Spinal cord (tissue), 10 donors: ENCODE measurements at places on chromosomes 3 and 15. TPM values are rescaled to one million over a fixed set of nuclear protein-coding genes. Genes with fewer than 3 reads are reported as not detected.

DNA sequence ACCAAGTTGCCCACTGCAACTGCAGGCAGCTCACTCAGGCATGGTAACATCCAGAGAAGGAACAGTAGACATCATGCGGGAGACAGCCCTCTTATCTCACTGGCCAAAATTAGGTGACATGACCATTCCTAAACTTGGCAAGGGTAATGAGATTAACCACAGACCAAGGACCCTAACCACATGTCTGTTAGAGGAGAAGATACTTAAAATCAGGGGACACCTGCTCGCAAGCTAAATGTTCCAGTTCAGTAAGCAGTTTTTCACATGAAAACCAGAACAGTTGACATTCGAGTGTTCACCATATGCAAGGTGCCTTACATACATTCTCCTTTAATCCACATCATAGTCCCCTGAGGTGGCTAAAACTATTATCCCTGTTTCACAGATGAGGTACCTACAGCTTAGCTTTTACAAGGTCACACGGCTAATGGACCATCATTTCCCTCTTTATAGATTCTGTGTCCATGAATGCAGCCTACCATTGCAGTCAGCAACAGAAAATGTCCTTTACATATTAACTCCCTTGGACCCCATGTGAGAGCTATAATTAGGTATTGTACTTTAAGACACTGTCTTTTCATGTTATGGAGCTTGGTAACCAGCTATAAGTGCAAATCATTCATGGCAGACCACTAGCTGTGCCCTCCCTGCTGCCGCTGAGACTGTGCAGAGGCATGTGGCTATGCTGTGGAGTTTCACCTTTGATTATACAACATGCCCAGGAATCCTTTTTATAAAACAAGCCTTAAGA, 154.1 kb downstream of the LIPC start:
- H3K27me3 ChIP-seq = no peaks in the 10 kb centered on the region

HYAL1 gene
- total RNA-seq = 0.69 TPM

CLDN18 gene
- total RNA-seq = 0.20 TPM

DNA sequence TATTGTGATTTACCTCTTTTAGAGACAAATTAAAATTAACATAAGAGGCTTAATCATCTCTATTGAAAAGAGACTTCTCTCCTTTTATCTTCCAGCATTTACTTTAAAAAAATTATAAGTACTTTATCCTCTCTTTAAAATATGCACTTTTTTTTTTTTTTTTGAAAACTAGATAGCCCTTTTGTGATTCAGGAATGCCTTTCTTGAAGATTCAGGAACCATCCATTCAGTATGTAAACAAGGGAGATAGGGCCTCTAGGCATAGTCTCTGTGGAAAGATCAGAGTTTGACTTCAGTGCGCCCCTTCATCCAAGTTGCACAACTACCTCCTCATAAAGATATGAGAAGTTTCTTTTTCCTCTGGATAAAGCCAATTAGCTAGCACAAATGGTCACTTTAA, 1163.7 kb downstream of the SI start:
- no peak overlapping the region for H3K4me3 ChIP-seq
- no peaks in the 10 kb centered on the region for H3K4me1 ChIP-seq
- no peaks in the 10 kb centered on the region for H3K36me3 ChIP-seq
- no peaks in the 10 kb centered on the region for H3K27me3 ChIP-seq

GRCh38 chr15:98787936-98788757, 139.8 kb downstream of the IGF1R start:
- H3K4me1 ChIP-seq = peaks cover 7% of the 10 kb centered on the region
- no peak overlapping the region for H3K4me3 ChIP-seq
- no peak overlapping the region for H3K27ac ChIP-seq
- H3K27me3 ChIP-seq = no peaks in the 10 kb centered on the region
- no peak for DNase-seq

GRCh38 chr15:85543741-85544155, 163.3 kb downstream of the AKAP13 start:
- no peak overlapping the region for H3K4me3 ChIP-seq
- H3K27me3 ChIP-seq = no peaks in the 10 kb centered on the region
- DNase-seq = peak; percentile 90

CELF6 gene
- total RNA-seq = 6.8 TPM

CTNNB1 gene
- total RNA-seq = 647 TPM

PLSCR2 gene
- 0.22 TPM for total RNA-seq

ACVR2B gene
- total RNA-seq = 14.1 TPM

CLDN11 gene
- total RNA-seq = 328 TPM

GHSR gene
- total RNA-seq = 0.40 TPM

HGD gene
- total RNA-seq = 0.50 TPM

- peak overlapping the region; percentile 43 for H3K27ac ChIP-seq
- DNase-seq = no peak
- H3K36me3 ChIP-seq = no peaks in the 10 kb centered on the region
- H3K4me1 ChIP-seq = peaks cover 17% of the 10 kb centered on the region
- H3K27me3 ChIP-seq = no peaks in the 10 kb centered on the region
These were observed 41.6 kb upstream of the GALNT15 start for GRCh38 chr3:16132928-16133327.

DNA sequence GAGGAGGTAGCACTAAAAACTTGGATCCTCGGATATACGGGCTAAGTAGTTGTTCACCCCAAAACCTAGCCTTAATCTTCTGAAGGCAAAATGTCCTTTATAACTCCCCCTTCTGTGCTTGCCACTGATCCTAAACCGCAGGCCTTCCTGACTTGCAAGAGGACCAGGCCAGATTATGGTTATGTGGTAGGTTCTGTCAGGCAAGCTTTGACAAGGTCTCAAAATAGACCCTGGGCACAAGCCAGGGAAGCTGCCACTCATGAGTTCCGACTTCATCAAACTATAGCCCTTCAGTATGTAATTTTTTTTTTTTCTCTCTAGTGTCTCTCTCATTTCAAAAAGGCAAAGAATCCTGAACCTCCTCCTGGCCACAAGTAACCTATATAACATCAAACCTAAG, 3.2 kb downstream of the LRRFIP2 start:
- H3K27me3 ChIP-seq = no peaks in the 10 kb centered on the region
- H3K27ac ChIP-seq = no peak overlapping the region

DNA sequence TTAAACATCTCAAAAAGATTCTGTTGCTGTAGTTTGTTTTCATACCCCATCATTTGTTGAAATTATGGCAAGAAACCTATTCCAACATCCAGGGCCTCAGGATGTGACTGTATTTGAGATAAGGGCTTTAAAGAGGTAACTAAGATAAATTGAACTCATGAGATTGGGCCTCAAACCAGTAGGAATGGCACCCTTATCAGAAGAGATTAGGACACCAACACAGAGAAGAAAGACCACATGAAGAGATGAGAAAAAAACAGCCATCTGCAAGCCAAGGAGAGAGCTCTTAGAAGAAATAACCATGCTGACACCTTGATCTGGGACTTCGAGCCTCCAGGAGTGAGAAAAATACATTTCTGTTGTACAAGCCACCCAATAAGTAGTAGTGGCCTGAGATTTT, 157.7 kb downstream of the CGGBP1 start:
- no peaks in the 10 kb centered on the region for H3K4me1 ChIP-seq
- H3K27ac ChIP-seq = no peak overlapping the region
- DNase-seq = no peak
- H3K4me3 ChIP-seq = no peak overlapping the region
- no peaks in the 10 kb centered on the region for H3K27me3 ChIP-seq

GRCh38 chr3:177513815-177514610, 316.7 kb upstream of the TBL1XR1 start:
- no peaks in the 10 kb centered on the region for H3K36me3 ChIP-seq
- no peak overlapping the region for H3K4me3 ChIP-seq
- no peak for DNase-seq
- no peak overlapping the region for H3K27ac ChIP-seq
- H3K4me1 ChIP-seq = peaks cover 10% of the 10 kb centered on the region

- no peaks in the 10 kb centered on the region for H3K36me3 ChIP-seq
- no peak overlapping the region for H3K4me3 ChIP-seq
- no peak for DNase-seq
- H3K27me3 ChIP-seq = no peaks in the 10 kb centered on the region
These were observed 263.2 kb downstream of the XXYLT1 start for GRCh38 chr3:195007766-195008165.

GRCh38 chr3:151178208-151178845, 24.7 kb downstream of the GPR171 start:
- no peak overlapping the region for H3K27ac ChIP-seq

TGM4 gene
- 0.06 TPM for total RNA-seq

DNA sequence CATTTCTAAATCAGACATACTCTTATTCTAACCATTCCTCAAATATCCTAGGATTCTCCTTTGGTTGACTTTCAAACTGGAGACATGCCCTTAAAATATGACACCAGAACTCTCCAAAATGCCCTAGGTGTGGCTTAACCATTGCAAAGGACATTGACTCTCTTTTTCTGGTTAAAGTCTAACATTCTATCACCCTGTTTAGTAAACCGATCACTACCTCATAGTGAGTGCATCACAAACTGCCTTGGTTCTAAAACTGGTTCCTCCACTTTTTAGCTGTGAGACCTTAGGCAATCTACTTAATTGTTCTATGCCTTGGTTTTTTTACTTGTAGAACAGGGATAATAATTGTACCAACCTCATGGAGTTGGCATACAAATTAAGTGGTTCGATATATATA, 224.3 kb downstream of the CDIN1 start:
- no peak overlapping the region for H3K4me3 ChIP-seq
- no peaks in the 10 kb centered on the region for H3K36me3 ChIP-seq
- no peaks in the 10 kb centered on the region for H3K27me3 ChIP-seq

DNA sequence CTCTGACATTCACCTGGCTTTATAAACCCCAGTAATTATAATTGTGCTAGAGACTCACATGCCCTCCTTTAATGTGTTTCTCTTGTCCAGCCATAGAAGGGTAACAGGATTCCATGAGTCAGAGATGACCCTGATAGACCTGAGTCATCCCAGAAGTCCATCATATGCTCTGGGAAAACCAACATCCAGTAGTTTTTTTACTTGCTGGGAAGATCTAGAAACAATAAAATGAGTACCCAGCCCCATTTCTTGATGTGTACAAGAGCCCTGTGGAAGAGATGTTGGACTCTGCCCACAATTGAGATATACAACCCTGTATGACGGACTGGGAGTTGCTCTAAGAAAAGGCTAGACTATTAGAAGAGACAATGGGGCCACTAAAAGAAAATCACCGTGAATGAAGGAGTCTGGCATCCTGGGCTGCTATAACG, 22.4 kb upstream of the THUMPD3 start:
- H3K4me1 ChIP-seq = no peaks in the 10 kb centered on the region
- no peak overlapping the region for H3K27ac ChIP-seq
- no peak for DNase-seq
- H3K4me3 ChIP-seq = no peak overlapping the region

RPSA gene
- 641 TPM for total RNA-seq

LEKR1 gene
- total RNA-seq = 2.4 TPM

GRCh38 chr15:47484997-47485396, 232.3 kb upstream of the SEMA6D start:
- no peaks in the 10 kb centered on the region for H3K36me3 ChIP-seq
- no peak overlapping the region for H3K27ac ChIP-seq
- no peaks in the 10 kb centered on the region for H3K4me1 ChIP-seq
- DNase-seq = no peak
- no peak overlapping the region for H3K4me3 ChIP-seq
- no peaks in the 10 kb centered on the region for H3K27me3 ChIP-seq

DNA sequence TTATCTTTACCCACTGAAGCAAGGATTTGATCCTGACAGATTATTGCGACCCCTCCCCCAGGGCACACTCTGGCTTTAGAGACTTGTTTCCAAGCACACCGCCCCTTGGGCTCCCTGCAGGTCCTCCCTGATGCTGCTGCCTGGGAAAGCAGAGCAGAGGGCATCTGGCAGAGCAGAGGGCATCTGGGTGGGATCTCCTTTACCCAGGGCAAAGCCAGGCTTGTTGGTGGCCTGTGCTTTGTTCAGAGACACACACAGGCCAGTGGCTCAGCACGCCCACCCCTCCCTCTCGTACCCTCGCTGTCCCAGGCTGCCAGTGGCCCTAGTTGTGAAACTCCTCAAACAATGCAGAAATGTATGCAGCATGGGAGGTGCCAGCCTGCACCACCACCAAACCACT, 4.8 kb downstream of the KLF13 start:
- no peak for DNase-seq
- H3K4me3 ChIP-seq = no peak overlapping the region
- peaks cover 58% of the 10 kb centered on the region for H3K4me1 ChIP-seq
- no peak overlapping the region for H3K27ac ChIP-seq
- H3K36me3 ChIP-seq = peaks cover 3% of the 10 kb centered on the region
- no peaks in the 10 kb centered on the region for H3K27me3 ChIP-seq

DLL4 gene
- total RNA-seq = 5.8 TPM

DNA sequence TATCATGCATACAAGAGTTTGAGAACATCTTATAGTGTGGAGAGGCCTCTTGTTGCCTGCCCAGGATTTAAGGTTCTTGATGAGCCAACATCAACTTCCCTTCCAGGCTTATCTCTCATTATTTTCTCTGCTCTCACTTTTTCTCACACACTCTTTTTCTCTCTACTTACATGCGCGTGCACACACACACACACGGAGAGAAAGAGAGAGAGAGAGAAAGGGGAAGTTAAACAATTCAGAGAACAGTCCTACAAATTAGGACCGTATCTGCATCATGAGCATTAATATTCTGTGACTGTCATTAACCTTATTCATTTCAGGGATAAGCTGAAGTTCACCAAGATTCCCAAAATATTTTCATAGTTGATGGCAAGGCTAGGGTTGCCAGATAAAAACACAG, 269.0 kb downstream of the ZNF621 start:
- no peak for DNase-seq
- no peaks in the 10 kb centered on the region for H3K4me1 ChIP-seq
- H3K36me3 ChIP-seq = no peaks in the 10 kb centered on the region

OR5K2 gene
- not detected for total RNA-seq

DNA sequence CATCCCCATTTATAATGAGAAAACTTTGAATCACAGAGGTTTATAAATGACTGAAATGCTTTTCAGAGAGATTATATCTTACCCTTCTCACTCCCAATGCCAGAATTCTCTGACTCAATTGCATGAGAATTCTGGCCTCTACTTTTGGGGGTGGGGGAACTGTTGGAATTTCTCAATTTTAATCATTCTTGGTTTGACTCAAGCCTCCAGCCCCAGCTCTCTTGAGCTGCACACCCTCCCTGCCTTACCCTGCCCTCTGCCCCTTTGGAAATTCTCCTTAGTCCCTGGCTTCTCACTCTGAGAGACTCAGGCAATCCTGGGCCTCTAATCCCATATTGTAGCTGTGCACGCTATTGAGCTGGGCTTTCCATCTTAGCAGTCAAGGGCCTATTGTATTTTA, 44.2 kb downstream of the ZNF589 start:
- peaks cover 9% of the 10 kb centered on the region for H3K36me3 ChIP-seq
- no peaks in the 10 kb centered on the region for H3K27me3 ChIP-seq
- DNase-seq = no peak
- H3K4me3 ChIP-seq = no peak overlapping the region
- no peak overlapping the region for H3K27ac ChIP-seq

JMJD7 gene
- total RNA-seq = 2.8 TPM

TJP1 gene
- 143 TPM for total RNA-seq

- H3K27me3 ChIP-seq = no peaks in the 10 kb centered on the region
- no peaks in the 10 kb centered on the region for H3K4me1 ChIP-seq
- H3K4me3 ChIP-seq = no peak overlapping the region
- peak; percentile 76 for DNase-seq
- no peaks in the 10 kb centered on the region for H3K36me3 ChIP-seq
- no peak overlapping the region for H3K27ac ChIP-seq
These were observed 213.4 kb upstream of the TBL1XR1 start for GRCh38 chr3:177410730-177411129.
